ENCODE measurements at places on chromosomes 7 and 10.

DNA sequence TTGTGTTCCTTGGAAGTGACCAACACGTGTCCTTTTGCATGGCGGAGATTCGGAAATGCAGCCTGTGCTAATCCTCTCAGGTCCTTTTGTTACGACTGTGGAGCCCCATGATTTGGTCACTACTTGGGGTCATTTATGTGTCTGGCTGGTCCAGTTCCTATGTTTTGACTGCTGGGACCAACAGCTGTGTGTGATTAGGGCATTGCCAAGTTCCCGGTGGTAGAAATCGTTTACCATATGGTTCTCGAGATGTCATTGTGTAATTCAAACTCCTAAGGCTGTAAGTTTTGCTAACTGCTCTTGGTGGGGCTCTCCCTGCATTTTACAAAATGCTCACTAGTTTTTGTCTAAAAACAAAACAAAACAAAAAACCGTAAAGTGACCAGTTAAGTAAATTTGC lies 62.0 kb downstream of the CCNY start:
- no peak for DNase-seq

DNA sequence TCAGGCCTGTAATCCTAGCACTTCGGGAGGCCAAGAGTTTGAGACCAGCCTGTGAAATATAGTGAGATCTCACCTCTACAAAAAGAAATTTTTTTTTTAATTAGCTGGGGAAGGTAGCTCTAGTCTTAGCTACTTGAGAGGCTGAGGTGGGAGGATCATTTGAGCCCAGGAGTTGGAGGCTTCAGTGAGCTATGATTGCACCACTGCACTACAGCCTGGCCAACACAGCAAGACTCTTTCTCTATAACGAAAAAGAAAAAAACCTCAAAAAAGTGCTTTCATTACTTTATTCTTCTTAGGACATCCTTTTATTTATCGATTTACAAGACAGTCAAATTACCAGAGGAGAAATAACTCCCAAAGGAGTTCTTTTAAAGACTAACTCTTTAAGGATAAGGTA lies 49.4 kb upstream of the EXOC4 start:
- DNase-seq = no peak

- no peak for DNase-seq
Measured at GRCh38 chr10:12690525-12691126, 310.9 kb downstream of the CCDC3 start.

- DNase-seq = no peak
Measured at GRCh38 chr10:8767591-8767990, 713.1 kb downstream of the GATA3 start.

DNA sequence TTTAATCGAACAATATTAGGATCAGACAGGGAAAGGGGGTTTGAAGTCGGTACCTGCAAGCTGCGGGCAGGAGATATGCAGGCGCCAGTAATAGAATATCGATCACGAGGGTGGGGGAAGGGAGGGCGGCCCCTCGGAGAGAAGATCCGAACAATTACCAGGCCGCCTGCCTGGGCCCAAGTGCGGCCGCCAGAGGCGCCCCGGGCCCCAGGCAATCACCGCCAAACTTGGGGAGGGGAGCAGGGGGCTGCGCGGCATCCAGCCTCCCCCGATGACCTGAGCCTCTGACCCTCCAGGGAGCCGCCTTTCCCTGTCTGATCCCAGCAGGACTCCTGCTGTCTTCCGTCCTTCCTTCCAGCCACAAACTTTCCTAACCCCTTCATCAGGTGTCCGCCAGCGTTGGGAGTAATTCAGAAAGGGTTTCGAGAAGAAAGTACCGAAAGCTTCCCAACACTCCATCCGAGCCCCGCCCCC lies 1.1 kb downstream of the NKX1-2 start:
- DNase-seq = no peak

DNA sequence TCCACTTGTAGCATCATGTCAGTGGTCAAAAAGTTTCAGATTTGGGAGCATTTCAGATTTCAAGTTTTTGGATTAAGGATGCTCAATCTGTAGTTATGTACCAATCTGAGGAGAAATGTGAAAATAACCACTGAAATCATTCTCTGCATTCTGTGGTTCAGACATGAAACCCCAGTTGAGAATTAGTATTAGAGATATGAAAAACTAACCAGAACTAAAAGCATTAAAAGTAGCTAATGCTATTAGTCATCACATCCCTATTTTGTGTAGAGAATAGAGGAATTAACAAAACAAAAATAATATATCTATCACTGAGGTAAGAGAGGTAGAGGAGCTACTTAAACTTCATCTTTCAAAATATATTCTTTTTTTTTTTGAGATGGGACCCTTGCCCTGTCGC lies 28.0 kb downstream of the MICU1 start:
- DNase-seq = no peak

GRCh38 chr10:133229265-133230043 lies 563 bp upstream of the UTF1 start:
- DNase-seq = no peak

DNA sequence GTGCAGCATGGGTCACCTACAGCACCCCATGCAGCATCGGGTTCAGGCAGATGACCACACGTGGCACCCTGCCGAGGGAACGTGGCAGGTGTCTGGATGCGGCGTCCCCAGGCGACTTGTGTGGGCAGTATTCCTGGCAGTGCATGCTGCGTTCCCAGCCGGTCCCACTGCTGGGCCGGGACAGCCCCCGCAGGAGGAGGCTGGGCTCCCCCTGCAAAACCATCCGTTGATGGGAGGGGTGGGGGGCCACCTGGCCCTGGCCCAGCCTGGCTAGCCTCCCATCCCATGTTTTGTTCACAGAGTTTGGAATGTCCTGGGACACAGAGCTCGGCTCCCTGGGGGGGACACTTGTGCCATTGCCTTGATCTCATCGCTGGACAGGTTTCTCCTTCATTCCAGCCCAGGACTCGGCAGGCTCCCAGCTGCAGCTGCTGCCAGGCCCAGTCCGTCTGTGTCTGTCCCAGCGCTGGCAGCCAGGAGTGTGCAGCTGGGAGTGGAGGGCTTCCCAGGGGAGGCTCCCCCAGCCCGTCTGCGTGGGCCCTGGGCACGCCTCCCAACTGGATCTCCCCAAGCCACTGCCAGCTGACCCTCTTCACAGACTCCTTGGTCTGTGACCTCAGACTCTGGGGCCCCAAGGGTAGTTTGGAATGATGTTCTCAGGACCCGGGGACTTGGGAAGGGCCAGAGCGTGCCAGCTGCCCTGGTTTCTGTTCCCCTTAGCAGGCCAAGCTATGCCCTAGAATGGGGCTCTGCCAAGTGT lies 32.6 kb downstream of the TMEM270 start:
- no peak for DNase-seq

GRCh38 chr10:68501691-68502090 lies 25.6 kb downstream of the SLC25A16 start:
- no peak for DNase-seq

- no peak for DNase-seq
Measured at GRCh38 chr7:65827366-65827765, 45.5 kb upstream of the VKORC1L1 start.

DNA sequence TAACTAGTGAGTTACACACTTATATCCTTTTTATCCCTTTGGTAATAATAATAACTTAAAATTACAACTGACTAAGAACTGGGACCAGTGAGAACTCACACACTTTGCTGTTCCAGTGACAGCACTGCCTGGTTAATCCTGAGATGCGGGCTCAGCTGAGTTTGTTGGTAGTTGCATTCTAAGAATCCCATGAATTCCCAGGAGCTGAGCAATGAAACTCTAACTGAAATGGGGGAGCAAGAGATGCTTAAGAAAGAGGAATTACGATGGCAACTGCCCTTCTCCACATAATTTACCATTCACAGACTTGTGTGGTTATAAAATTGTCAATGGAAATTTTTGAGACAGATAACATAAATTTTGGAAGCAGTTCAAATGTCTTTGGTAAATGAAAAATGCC lies 659.4 kb downstream of the MAGI2 start:
- DNase-seq = no peak

DNA sequence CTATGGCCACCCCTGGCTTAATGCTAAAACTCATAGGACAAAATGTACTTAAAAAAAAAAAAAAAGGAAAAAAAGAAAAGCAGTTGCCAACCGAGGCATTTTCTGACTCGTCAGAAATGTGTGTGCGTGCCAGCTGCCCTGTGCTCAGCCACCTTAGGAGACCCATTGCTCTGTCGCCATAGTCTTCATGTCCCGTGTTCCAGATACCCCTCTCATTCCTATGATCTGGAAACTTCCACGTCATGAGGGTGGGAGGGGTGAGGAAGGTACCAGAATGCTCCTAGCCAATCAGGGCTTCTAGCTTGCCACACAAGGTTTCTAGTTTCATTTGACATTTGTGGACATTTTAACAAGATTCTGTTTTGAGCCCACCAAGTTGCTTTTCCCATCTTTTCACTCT lies 212.9 kb downstream of the TCF7L2 start:
- DNase-seq = no peak

DNA sequence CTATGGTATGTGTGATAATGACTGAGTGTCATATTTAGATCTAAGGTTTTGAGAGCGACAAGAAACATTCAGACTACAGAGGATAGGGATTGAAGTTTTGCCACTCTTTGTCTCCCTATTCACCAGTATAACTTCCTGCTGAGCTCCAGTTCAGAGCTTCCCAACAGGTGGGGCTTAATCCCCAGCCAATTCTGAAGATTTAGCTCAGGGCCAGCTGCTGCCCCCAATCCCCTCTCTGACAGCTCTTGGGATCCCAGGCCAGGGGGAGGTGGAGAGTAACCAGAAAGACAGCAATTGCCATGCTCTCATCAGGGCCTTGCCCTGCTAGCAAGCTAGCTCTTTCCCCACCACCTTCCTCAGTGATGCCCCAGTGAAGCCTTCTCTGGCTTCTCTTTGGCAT lies 57.8 kb downstream of the TRIL start:
- no peak for DNase-seq

- DNase-seq = no peak
Measured at GRCh38 chr10:132856869-132857524, 71.0 kb upstream of the NKX6-2 start.

DNA sequence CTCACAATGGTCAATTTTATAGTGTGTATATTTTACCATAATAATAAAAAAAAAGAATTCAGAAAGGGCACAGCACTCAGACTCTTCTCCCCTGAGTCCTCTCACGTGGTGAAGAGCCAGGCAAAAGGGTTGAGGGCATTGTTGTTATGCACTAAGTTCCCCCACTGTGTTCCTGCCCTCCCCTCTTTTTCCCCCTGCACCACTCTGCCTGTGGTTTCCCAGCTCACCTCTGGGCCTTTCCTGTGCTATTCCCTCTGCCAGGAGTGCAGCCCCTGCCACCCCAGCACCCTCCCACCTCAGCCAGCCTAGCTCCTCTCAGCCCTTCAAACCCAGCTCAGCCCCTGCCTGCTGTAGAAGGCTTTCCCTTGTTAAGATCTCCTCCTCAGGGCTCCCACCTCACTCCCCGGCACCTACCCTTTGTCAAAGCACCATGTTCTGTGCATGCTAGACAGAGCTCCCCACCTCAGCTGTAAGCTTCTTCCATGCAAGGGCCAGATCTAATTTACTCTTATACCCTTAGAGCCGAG lies 108.5 kb downstream of the KCNMA1 start:
- DNase-seq = no peak

- no peak for DNase-seq
Measured at GRCh38 chr10:68597407-68597806, 37.3 kb downstream of the TET1 start.

- DNase-seq = no peak
Measured at GRCh38 chr10:93567277-93568104, 1.0 kb downstream of the FFAR4 start.

- no peak for DNase-seq
Measured at GRCh38 chr10:46223626-46224413, 63.0 kb upstream of the ANTXRL start.

- no peak for DNase-seq
Measured at GRCh38 chr7:140005341-140005740, 57.4 kb downstream of the PARP12 start.

DNA sequence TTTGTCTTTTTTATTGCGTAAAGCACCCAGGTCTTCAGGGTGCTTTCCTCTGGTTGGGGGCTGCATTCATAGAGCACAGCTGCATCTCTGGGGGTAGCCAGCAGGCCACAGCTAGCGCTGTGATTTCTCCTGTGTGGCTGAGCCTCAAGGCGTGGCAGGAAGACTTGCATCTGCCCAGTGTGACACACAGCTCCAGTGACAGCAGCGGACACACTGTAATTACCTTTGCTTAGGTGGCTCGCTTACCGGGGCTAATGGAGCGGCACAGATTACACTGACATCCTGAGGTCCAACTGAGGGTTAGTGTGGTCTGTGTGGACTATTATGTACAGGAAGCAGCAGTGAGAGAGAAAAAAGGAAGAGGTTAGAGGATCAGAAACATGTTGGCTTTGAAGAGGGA lies 27.1 kb downstream of the ABCB4 start:
- DNase-seq = no peak

GRCh38 chr10:80351220-80351619 lies 5.3 kb downstream of the DYDC1 start:
- no peak for DNase-seq

DNA sequence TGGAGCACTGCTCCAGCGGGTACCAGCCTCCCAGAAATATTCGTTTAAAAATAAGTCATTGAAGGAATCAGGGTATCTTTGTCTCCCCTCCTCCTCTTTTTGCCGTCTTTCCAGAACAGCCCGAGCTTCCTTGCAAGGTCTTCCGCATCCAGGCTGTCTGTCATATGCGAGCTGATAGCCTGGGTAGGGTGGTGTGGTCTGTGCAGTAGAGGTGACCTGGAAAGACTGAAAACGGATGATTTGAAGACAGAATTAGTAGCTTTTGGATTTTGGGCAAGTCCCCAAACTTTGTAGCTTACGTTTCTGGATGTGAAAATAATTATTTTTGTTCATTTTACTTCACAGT lies 480 bp downstream of the VPS50 start:
- DNase-seq = no peak

DNA sequence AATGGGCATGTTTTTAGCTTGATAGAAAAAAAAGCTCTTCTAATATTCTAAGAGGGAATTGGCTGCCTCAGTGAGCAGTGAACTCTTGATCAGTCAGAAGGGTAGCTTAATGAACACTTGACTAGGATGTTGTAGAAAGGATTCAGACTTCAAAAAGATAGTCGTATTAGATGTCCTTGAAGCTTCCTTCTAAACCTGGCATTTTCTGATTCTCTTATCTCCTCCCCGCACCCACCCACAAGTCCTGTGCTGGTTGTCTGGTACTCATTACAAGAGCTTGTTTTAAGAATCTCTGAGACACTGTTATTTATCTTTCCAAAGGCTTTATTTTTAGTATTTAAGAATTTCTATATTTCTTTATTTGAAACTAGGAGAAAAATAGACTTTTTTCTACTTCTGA lies 7.4 kb upstream of the SMIM30 start:
- DNase-seq = no peak

- DNase-seq = no peak
Measured at GRCh38 chr7:87452279-87452678, 23.2 kb downstream of the ABCB4 start.

- no peak for DNase-seq
Measured at GRCh38 chr10:116465546-116465945, 37.9 kb downstream of the PNLIPRP3 start.

Data from activated naive CD4-positive, alpha-beta T cell (primary cell).